ENCODE measurements at places on chromosomes 16 and 17. TPM values are rescaled to one million over a fixed set of nuclear protein-coding genes. Genes with fewer than 3 reads are reported as not detected.

Gene SEPTIN12
- not detected for total RNA-seq

Gene DNASE1L2
- total RNA-seq = 2.7 TPM

Gene WNT3
- not detected for total RNA-seq

Gene TP53TG3B
- total RNA-seq = not detected

Gene PRAC2
- total RNA-seq = not detected

Gene GDPD1
- total RNA-seq = 2.6 TPM

Gene TAT
- total RNA-seq = not detected

Gene TNFRSF17
- not detected for total RNA-seq

Gene HSPB9
- 0.13 TPM for total RNA-seq

Gene CES5A
- not detected for total RNA-seq

Gene KRTAP4-5
- total RNA-seq = not detected

Gene ICAM2
- total RNA-seq = 54.9 TPM

Gene DYNLRB2
- total RNA-seq = not detected

Gene ST3GAL2
- total RNA-seq = 14.5 TPM

Gene MYH13
- not detected for total RNA-seq

Gene SLC2A4
- total RNA-seq = not detected

Gene KRT9
- not detected for total RNA-seq

Gene CES1
- total RNA-seq = not detected

Gene TEKT1
- not detected for total RNA-seq

Gene FA2H
- total RNA-seq = not detected

Gene B9D1
- total RNA-seq = 3.4 TPM

Gene ALOX12B
- total RNA-seq = 1.1 TPM

Gene C17orf50
- total RNA-seq = not detected

Gene CCL1
- 0.45 TPM for total RNA-seq

Gene SCO1
- total RNA-seq = 38.6 TPM

Gene CTRL
- 4.0 TPM for total RNA-seq

Gene TP53TG3
- total RNA-seq = not detected

Gene IGSF6
- total RNA-seq = not detected

Gene HBQ1
- not detected for total RNA-seq

Gene ATPAF2
- total RNA-seq = 30.8 TPM

Gene HNF1B
- not detected for total RNA-seq

Gene IKZF3
- total RNA-seq = 119 TPM

Gene TRAPPC1
- total RNA-seq = 180 TPM

Gene TSPOAP1
- total RNA-seq = 97.2 TPM

Gene KRTAP4-6
- not detected for total RNA-seq

Gene MEOX1
- 3.3 TPM for total RNA-seq

Gene IL34
- total RNA-seq = not detected

Gene NUTF2
- 175 TPM for total RNA-seq

Gene KCNJ12
- total RNA-seq = 0.05 TPM

Measured in activated T-helper 17 cell treated with anti-CD3 and anti-CD28 coated beads, Interleukin-2, amount 50 U/mL, for 72 hours (primary cell).